ENCODE measurements at places on chromosomes 2 and 18.

DNA sequence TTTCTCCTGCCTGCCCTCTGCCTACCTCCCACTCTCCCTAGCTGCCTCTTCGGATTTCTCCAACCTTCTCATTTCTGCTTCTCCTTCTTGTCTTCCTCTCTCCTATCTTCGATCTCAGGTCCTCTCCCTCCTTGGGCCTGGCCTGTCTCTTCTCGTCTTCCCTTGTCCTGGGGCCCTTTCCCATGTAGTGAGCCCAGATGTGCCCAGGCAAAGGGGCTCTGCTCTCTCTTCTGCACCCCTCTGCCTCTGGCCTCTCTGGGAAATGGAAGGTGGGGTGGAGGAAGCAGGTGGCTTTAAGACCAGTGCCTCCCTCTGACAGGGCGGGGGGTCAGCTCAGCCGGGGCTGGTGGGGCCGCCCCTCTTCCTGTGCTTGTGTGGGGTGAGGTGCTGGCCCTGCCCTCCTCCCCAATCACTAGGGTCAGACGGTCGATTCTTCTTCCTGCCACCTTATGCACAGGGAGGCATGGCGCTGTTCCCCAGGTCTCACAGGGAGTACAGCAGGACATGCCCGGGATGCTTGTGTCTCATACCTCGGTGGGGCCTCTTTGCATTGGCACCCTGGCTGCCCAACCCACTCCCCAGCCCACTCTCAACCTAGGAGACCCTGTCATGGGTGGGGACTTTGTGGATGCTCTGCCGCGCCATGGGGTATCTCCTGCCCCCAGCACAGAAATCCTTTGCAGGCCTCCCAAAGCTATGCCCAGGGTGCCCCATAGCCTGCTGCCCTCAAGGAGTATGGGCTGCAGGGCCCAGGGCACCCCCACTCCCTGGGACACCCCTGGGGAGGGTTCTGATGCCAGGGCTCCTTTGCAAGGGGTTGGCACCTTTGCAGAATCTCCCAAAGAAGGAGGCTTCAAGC lies 213.8 kb upstream of the HAAO start:
- no peak for DNase-seq

DNA sequence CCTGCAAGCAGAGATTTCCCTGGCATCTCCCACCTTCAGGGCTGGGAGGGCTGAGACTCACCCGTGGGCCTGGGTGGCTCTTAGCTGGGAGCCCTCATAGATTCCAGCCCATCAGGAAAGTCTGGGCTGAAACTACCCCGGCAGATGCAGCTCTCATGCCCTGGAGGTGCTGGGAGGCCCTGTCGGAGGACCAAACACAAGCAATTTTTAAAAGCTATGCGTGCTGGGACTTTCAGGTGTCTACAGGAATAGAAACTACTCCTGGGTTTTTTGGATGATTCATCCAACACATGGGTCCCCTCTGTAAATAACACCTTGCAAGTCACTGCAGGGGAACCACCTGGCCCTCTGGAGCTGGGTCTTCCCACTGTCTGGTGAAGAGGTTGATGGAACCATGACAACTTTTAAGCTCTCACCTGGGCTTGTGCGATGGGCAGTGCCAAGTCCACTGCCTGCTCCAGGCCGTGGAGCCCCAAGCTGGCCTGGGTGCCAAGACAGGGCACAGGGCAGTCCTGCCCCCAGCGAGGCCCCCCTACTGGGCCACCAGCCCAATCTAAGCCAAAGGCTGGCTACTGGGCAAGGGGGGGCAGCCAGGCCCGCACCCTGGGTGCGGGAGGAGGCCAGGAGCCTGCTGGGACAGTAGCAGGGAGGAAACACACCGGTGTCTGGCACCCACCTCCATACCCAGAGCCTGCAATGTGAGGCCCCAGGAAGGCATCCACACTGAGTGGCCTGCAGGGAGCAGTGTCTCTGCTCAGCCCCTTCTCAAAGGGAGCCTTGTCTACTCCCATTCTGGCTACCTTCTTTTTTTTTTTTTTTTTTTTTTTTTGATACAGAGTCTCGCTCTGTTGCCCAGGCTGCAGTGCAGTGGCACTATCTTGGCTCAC lies 1.1 kb upstream of the GPR55 start:
- DNase-seq: peak; percentile 41

DNA sequence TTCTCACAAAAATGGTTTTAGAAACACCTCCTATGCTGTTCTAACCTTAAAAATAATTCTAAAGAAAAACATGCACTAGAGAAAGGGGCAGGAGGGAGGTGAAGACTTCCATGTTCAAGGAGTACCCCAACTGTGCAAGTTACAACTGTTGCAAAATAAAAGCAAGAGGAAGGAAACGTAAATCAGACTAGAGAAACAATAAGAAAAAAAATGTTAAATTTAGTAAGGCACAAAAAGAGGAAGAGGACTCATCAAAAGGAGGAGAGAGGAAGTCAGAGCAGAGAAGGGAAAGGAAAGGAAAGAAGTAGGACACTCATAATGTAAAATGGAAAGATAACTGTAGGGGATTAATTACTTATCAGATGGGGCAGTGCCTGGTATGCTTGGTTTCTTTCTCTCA lies 34.1 kb downstream of the RAPH1 start:
- no peak for DNase-seq

DNA sequence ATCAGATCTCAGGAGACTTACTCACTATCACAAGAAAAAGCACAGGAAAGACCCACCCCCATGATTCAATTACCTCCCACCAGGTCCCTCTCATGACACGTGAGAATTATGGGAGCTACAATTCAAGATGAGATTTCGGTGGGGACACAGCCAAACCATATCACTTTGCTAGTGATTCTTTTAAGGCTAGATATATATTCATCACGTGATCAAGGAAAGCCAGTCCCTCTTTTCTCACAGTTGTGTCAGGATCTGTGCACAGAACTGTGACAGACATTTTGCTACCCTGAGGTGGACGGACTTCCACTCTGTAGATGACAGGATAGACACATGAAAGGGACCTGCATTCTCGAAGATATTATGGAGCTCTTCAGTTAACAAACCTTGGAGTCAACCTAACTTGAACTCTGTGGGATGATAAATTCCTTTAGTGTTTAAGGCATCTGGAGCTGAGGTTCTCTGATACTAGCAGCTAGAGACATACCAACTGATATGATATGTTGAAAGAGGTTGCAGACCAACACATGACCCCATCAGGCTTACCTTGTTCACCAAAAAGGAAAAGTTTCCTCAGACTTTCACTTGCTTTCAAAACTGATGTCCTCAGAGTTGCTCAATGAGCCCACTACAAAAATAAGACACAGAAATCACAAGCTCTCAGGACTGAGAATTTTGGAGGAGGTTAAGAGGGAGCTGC lies 66.3 kb upstream of the SCG2 start:
- no peak for DNase-seq

DNA sequence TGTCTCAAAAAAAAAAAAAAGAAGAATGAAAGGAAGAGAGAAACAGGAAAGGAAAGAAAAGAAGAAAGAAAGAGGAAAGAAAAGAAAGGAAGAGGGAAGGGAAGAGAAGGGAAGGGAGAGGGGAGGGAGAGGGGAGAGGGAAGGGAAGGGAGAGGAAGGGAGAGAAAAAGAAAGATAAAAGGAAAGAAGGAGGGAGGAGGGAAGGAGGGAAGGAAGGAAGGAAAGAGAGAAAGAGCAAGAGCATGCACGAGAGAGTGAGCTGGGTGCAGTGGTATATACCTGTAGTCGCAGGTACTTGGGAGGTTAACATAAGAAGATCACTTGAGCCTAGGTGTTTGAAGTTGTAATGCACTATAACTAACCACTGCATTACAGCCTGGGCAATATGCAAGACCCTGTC lies 6.6 kb upstream of the BAZ2B start:
- no peak for DNase-seq

GRCh38 chr18:48539406-48540250 lies 797 bp downstream of the CTIF start:
- no peak for DNase-seq

DNA sequence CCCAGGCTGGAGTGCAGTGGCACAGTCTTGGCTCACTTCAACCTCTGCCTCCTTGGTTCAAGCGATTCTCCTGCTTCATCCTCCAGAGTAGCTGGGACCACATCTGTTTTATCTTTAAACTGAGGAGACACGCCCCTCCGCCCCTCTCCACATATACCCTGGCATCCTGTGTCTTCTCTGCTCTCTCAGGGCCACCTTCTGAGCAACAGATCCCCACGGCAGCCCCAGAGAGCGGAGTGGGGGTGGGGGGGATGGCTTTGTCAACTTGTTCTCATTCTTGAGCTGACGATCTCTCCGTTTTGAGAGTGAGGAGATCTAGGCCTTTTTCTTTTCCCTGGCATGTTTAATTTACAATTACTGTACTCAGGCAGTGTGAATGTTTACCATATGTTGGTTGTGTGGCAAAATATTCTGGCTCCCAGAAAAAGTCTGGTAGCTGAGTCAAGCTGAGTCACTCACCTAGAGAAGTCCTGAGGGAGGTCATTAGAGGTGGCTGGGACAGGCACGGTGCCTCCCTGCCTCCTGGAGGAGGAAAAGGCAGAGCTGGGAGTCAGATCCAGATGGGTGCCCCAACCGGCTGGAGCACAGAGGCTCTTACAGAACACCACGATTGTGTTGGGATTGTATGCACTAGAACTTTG lies 19.5 kb upstream of the ID2 start:
- DNase-seq: no peak

DNA sequence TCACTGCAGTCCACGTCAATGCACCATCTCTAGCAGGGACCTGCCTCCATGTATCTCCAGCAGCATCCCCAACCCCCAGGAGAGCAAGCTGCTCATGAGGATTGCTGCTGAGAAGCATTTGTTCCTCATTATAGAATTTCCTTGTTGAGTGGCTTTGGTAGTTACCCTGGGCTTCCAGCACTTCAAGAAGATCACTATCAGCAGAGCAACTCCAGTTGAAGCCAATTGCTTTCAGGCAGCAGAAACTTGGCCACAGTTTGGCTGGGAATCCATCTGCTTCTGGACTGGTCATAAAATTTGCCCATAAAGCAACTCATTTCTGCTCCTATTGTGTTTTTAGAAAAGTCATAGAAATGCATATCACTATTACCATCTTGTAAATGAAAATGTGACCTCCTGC lies 17.4 kb downstream of the TRPM8 start:
- no peak for DNase-seq

- DNase-seq: no peak
Observed at GRCh38 chr2:29070526-29070925, 3.8 kb downstream of the PCARE start.

DNA sequence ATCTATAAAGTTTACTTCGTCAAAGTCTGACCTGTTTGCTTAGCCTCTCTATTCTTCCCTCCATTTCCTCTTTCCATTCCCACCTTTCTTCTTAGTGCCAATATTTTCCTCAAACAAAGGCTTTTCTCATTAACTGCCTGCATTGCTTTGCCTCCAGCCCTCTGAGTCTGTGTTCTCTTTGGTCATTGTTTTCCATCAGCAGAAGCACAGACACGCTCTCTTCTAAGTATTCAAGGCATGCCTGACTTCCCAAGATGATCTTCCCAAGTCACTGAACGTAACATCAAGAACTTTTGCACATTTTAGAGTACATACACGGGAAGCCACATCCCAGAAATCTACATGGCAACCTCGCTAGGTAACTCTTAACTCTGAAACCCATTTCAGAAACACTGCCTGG lies 32.6 kb upstream of the ANXA4 start:
- no peak for DNase-seq

GRCh38 chr2:207546822-207547221 lies 17.1 kb downstream of the CREB1 start:
- no peak for DNase-seq

GRCh38 chr2:46557788-46558187 lies 78.4 kb downstream of the TMEM247 start:
- DNase-seq: no peak

GRCh38 chr2:98935777-98936352 lies at the start of gene CRACDL:
TSS of gene CRACDL (minus strand) at chr2:98936225. CDS start at chr2:98846800, 89,425 bp downstream.
- no peak for DNase-seq

DNA sequence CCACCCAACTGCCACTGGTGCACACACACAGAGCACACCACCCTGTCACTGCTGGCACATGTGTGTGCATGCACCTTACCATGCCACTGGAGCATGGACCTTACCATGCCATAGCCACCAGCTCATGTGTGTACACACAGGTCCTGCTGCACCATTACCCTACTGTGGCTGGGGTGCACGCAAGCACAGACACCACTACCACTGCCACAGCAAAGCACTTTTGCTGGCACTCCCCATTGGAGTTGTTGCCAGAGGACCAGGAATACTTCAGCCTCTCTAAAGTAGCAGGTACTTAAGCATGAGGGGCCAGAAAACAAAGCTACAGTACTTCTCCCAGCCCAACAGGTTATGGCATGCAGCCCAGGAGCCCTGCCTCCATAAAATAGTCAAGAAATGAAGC lies 404.8 kb downstream of the MBD2 start:
- DNase-seq: no peak

GRCh38 chr2:86671337-86671981 lies 47.8 kb upstream of the RNF103 start:
- DNase-seq: no peak

GRCh38 chr18:28041366-28041765 lies 135.6 kb downstream of the CDH2 start:
- no peak for DNase-seq

DNA sequence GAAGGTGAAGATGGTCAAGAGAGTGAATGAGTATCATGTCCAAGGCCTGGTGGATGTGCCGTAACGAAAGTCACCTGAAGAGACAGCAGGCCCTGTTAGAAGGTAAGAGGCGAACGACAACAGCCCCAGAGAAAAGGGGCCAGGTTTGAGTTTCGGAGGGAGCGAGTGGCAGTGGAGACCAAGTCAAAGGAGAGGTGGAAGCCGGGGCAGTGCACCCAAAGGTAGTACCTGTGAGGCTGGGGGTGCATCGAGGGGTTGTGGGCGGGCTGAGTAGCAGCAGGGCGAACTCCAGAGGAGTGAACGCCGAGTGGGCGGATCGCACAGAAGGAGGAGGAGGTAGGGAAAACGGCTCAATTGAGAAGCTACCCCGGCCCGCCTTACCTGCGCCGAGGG lies 358 bp downstream of the USP37 start:
- DNase-seq: no peak

DNA sequence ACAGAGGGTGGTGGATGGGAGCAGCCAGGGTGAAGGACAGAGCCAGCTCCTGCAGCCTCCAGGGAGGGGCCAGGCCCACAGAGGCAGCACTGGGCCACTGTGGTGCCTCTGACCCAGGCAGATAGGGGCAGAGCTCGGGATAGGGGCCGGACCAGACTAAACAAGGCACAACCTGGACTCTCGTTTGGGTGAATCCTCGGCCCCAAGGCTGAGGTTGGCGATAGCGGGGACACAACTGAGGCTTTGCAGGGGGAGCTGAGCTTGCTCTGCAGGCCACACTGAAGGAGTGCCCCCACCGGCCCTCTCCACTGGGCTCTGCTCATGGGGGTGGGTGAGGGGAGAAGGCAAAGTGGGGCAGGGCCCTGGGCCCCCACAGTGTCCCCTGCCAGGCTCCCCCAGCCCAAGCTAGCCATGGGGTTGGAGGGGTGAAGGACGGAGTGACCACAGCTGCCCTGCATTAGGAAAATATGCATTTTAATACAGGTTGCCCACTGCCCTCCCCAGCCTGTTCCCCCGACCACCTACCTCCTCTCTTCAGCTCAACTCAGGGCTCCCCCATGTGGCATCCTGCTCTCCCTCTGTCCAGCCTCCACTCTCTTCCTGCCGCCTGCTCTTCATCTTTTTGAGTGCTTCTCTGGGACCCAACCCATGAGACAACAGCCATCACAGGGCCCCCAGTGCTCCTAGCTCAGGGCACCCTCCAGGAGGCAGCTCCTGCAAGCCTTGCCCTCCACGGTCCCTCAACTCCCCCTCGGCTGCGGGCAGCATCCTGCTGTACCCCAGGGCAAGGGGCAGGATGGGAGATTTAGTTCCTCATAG lies 152.8 kb downstream of the INHBB start:
- no peak for DNase-seq

GRCh38 chr2:162258686-162259085 lies 15.4 kb upstream of the FAP start:
- no peak for DNase-seq
